ENCODE measurements at places on chromosomes 3 and 15.
A peak's percentile ranks its signal among the peaks of the same experiment; 100 is the strongest.

- no peak for DNase-seq
Measured at GRCh38 chr3:172115059-172115458, 75.7 kb downstream of the FNDC3B start.

DNA sequence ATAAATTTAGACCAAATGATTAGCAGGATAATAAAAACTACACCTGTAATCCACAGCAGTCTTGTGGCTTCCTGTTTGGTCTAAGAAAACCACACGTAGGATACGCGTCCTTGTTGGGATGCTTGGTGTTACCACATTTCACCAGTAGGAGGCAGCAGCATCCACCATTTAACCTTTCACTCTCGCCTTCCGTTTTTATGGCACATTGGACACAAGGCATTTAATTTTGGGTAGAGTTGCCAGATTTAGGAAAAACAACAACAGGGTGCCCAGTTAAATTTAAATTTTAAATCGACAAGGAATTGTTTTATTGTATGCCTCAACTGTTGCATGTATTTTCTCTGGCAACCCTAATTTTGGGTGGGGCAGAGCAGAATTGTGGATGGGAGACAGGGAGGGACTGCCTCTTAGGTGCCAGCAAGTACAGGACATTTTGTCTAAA lies 6.3 kb downstream of the LRRC31 start:
- DNase-seq = peak; percentile 79

DNA sequence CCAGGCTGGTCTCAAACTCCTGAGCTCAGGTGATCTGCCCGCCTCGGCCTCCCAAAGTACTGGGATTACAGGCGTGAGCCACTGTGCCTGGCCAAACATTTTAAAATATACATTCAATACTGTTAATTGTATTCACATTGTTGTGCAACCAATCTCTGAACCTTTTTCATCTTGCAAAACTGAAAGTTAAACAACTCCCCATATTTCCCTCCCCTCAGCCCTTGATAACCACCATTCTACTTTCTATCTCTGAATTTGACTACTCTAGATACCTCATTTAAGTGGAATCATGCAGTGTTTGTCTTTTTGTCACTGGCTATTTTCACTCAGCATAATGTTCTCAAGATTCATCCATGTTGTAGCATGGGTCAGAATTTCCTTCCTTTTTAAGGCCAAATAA lies 30.0 kb downstream of the HMCES start:
- DNase-seq = no peak

DNA sequence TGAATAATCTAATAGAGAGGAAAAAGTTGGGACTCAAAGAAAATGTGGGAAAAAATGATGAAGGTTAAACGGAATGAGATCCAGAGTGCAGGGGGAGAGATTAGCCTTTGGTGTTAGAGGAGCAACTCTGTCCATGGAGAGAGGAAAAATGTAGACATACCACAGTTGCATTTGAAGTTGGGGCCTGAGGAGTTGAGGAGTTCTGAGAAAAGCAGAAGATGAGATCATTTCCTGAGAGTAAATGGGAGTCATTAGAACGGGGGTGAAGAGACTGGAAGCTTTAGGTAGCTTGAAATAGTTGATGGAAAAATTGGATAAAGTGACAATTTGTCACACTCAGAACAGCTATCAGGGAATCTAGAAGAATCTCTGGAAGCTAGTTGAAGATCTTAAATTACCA lies 7.3 kb downstream of the CCR5AS start:
- no peak for DNase-seq

DNA sequence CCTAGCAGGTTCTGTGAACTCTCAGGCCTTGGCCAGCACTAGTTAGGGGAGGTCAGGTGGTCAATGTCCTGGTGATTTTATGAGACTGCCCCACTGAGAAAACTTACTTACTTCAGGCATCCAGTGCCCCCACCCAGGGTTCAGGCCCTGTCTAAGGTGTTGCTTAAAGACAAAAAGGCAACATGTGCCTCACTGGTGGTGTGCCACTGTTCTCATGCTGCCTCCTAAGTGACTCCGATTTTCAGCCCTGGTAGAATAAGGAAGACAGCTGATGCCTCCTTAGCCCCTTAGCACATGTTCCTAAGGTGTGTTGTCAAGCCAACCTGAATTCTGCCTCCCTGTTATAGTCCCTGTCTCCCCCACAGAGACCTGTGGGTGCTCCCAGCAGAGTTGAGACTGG lies 5.3 kb downstream of the RBM15B start:
- no peak for DNase-seq

GRCh38 chr3:100072326-100073048 lies 41.8 kb downstream of the FILIP1L start:
- DNase-seq = no peak

DNA sequence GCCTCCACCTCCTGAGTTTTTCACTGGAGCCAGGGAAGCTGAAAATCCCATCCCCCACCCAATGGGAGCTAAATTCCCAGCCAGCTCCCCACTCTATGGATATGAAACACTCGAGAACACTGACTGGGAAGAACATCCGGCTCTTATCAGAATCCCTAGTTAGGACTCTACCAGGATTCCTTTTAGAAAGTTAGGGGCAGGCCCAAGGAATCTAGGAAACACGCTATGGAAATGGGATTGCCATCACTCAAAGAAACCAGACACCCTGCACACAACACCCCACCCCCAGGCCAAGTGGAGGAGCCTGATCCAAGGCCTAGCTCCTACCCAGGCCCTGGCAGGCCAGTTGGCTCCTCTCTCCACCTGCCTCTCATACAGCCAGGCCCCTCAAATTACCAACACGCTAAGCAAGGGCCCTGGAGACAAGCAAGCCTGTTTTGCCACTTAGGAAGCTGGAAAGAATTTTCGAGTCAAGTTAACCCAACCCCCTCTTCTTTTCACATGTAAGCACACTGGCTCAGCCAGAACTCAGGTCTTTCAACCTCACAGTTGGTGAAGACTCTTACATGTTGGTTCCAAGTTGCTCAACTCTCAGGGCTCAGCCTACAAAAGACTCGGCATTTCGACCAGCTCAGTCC lies 75.5 kb downstream of the RBPMS2 start:
- DNase-seq = no peak

GRCh38 chr15:70339571-70340493 lies 242.1 kb upstream of the TLE3 start:
- no peak for DNase-seq

DNA sequence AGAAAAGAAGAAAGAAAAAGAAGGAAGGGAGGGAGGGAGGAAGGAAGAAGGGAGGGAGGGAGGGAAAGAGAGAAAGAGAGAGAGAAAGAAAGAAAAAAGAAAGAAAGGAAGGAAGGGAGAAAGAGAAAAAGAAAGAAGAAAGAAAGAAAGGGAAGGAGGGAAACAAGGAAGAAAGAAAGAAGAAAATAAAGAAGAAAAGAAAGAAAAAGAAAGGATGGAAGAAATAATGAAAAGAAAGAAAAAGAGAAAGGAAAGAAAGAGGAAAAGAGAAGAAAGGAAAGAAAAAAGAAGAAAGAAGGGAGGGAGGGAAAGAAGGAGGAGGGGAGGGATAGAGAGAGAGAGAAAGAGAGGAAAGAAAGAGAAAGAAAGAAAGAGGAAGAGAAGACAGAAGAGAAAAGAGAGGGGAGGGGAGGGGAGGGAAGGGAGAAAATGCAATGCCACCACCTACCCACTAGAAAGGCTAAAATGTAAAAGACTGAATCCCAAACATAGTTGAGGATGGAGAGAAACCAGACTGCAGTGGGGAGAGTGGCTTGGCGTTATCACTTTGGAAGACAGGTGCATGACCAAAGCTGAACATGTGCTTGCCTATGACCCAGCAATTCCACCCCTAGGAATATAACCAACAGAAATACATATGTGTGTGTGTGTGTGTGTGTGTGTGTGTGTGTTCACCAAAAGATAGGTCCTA lies 66.9 kb upstream of the KLF13 start:
- no peak for DNase-seq

DNA sequence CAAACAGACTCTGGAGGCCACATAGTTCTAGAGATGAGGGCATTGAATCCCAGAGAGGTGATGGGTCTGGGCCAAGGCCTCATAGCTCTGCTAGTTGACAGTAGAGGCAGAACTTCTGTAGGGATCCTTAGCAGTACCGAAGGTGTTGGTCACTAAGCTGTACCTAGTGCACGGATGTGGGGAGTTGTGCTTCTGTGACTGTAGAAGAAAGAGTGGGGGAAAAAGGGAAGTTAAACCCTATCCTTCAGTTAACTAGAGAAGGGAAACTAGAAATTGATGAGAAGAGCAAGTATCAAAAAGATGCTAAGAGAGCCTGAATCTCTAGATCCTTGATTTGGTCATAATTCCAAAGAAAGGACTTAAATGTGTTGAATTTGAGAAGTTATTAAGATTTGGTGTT lies 186.7 kb downstream of the NFKBIZ start:
- DNase-seq = no peak

DNA sequence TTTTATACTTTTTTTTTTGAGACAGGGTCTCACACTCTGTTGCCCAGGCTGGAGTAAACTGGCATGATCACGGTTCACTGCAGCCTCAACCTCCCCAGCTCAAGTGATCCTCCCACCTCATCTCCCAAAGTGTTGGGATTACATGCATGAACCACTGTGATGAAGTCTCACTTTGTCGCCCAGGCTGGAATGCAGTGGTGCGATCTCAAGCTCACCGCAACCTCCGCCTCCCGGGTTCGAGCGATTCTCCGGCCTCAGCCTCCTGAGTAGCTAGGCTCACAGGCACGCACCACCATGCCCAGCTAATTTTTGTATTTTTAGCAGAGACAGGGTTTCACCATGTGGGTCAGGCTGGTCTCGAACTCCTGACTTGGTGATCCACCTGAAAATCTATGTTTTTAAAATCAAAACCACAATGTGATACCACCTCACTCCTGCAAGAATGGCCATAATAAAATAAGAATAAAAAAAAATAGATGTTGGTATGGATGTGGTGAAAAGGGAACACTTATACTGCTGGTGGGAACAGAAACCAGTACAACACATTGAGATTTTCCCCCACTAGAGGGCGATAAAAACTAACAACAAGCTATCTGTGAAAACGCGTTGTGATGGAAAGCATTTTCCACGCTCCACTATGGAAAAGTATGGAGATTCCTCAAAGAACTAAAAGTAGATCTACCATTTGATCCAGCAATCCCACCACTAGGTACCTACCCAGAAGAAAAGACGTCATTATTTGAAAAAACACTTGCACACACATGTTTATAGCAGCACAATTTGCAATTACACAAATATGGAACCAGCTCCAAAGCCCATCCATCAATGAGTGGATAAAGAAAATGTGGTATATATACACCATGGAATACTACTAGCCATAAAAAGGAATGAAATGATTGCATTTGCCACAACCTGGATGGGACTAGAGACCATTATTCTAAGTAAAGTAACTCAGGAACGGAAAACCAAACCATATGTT lies 26.8 kb upstream of the OCA2 start:
- DNase-seq = no peak

DNA sequence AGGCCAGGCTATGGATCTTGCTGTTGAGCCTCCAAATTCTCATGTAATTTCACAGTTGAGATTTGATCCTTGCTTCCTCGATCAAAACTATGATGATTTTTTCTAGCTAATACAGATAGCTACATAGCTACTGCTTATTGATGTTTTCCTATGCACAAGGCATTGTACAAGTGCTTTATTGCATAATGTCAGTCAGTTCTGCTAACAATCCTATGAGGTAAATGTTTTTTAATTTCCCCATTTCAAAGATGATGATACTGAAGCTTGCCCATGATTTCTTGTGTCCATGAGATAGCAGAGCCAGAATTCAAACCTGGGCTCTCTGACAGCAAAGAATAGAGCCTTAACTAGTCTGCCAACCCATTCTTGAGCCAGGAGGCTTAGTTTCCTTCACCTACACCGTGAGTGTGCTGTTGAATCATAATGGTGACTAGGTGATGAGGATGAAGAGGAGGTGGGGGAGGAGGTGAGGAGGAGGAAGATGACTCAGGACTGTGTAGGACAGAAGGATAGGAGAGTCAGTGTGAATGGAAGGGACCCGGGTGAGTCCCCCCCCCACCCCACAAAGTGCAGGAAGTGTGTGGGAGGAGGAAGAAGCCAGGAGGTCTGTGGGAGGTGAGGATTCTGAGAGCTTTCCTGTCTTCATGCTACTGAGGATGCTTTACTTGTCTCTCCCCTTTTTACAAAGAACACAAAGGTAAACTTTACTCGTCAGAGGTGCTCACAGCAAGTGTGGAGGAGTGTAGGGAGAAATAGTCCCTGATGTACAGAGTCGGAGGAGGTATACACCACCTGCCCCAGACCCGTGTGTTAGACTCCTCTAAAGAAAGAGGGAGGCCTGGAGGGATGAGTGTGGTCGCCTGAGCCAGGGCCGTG lies 3.6 kb downstream of the TAGLN3 start:
- DNase-seq = peak; percentile 84

- DNase-seq = no peak
Measured at GRCh38 chr3:127412578-127413317, 124.9 kb upstream of the PRR20G start.

DNA sequence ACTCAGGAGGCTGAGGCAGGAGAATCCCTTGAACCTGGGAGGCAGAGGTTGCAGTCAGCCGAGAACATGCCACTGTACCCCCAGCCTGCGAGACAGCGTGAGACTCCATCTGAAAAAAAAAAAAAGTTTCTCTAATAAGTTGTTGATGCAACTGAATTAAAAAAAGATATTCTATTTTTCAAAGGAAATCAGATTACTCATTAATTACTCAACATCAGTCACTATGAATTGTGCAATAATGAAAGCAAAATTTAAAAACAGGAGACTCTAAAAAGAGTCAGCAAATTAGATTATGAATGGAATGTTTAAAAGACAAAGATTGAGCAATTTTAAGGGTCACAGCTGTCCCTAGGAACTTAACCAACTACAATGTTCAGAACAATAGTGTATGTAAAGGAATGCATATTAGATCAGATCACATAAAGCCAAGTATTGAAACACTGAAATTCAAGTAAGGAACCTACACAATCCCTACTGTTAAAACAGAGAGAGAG lies 60.2 kb upstream of the SLC4A7 start:
- DNase-seq = no peak

DNA sequence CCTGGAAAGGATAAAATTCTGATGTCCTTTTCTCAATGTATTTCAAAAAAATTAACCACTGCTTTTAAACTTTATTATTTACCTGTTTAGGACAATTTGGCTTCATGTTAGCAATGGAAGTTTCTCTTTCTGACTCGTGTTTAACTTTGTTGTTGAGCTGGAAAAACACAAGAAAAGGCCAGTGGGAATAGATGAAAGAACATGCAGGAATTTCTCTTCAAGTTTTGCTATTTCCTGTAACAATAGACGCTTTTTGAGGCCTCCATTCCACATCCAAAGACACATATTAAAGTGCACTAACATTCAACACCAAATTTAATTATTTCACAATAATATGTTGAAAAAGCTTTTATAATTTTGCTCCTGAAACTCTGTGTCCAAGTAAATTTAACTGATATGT lies 9.7 kb downstream of the RBMS3 start:
- DNase-seq = no peak

- no peak for DNase-seq
Measured at GRCh38 chr3:40248591-40248990, 60.9 kb upstream of the EIF1B start.

- DNase-seq = peak; percentile 15
Measured at GRCh38 chr15:34436126-34436955, 1.3 kb downstream of the GOLGA8A start.

DNA sequence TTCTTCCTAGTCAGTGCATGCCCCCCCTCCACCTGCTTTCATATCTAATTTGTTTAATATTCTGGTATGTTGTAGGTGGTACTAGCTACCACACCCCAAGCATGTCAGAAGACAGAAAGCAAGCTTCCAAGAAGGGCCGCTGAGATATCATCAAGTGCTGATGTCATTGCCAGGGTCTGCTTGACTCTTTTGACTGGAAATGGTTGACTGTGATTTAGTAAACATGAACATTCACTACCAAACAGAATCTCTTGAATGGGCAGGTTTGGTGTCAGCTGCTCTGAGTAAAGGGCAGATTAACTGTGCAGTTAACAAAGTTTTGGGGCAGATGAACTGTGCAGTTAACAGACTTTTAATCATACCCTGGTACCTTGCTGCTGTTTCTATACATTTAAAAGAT lies 244.2 kb upstream of the SATB1 start:
- peak; percentile 77 for DNase-seq
